Left colon (tissue), 2 donors: ENCODE measurements at places on chromosomes 2 and 18.

DNA sequence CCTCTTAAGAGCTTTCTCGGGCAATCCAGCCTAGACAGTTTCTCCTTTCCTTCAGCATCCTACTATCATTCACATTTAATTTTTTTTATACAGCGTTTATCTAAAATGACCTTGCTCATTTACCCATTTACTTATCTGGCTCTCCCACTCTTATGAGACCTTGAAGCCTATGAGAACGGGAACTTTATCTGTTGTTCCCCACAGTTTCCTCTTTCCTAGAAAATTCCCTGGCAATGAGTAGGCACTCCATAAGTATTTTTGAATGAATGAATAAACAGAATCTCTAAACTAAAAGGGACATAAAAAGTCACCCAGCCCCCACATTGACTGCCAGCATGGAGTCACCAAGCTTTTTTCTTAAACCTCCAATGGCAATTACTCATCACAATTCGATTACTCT lies 353.2 kb downstream of the METTL4 start:
- DNase-seq = no peak

DNA sequence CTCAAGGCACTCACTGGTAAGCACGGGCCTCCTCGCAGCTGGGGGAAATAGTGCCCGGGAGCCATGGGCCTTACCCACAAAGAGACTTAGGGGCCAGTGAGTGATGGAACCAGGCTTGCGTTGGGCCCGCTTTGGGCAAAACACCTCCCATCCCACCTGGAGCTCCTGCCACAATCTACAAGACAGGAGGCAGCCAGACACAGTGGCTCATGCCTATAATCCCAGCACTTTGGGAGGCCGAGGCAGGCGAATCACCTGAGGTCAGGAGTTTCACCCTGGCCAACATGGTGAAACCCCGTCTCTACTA lies 88.2 kb downstream of the TFCP2L1 start:
- DNase-seq = no peak

- no peak for DNase-seq
Observed at GRCh38 chr2:46170611-46171350, 126.4 kb upstream of the EPAS1 start.

DNA sequence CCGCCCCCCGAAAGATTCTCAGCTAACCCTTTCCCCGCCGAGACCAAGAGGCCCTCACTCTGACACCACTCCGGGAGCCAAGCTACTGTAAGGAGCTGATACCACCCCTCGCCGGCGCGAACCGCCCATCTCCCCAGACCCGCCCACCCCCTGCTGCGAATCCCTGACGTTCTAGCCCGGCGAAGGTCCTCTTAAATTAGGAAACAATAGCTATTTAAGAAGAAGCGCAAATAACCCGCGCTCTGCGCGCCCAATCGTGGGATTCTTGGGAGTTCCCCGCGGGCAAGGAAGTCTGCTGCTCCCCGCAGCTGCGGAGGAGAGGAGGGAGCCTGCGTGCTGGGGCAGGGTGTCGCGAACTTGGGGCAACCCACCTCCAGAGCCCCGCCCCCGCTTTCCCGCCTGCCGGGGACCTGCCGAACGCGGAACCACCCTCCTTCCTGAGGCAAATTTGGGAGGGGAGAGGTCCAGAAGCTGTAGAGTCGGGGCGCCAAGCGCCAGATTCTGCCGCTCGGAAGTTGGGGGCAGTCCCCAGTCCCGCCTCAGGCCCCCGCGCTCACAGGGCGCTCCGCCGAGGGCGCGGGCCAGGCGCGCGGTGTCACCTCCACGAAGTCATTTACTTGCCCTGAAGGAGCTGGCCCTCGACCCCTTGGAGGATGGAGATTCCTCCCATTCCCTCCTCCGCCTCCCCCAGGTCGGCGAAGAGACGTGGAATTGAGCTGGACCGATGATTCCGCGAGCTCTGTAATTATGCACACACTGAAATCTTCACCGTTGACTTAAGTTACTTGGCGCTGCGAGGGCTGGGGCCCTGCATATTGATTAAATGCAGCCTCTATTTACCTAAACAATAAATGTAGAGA lies 8.4 kb upstream of the SP9 start:
- DNase-seq = no peak

- no peak for DNase-seq
Observed at GRCh38 chr2:17791121-17791816, 25.0 kb upstream of the MSGN1 start.
